G401 (cell line): ENCODE measurements at places on chromosomes 4 and X. TPM values are rescaled to one million over a fixed set of nuclear protein-coding genes. Genes with fewer than 3 reads are reported as not detected.

- DNase-seq = no peak
Observed at GRCh38 chrX:147935156-147935758, 23.5 kb downstream of the FMR1 start.

DNA sequence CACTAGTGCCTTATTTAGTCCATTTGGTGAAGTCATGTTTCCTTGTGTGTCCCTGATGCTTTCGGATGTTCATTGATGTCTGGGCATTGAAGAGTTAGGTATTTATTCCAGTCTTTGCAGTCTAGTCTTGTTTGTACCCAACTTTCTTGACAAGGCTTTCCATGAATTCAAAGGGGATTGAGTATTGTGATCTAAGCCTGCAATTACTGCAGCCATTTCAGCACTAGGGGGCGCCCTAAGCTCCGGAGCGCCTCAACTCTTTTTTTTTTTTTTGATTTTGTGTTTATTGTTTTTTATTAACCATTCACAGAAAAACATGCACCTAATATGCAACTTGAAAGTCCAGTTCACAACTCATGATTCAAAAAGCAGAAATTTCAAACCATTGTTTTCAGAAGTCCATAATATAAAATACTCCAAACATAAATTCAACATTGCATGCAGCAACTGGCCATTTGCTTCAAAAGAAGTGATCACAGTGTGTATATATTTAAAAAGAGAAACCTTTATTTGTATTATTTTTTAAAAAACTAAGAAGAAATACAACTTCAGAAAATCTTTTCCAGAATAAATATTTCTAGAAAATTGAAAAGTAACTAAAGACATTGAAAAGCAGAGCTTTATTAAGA lies 59.2 kb downstream of the PTPN13 start:
- DNase-seq = no peak

NLGN3 gene
- total RNA-seq = 0.31 TPM in 1 of 2 replicates, not detected in the other

GRCh38 chr4:88010966-88011365 lies 3.5 kb downstream of the PKD2 start:
- peak; percentile 19 for DNase-seq

GRCh38 chr4:123102897-123103471 lies 180.6 kb upstream of the NUDT6 start:
- peak; percentile 51 for DNase-seq
